Posterior vena cava (tissue), 2 donors: ENCODE measurements at places on chromosomes 1 and 21.

- no peak for DNase-seq
Observed at GRCh38 chr1:23278717-23279116, 61.4 kb upstream of the HTR1D start.

- no peak for DNase-seq
Observed at GRCh38 chr1:118254491-118255425, 69.7 kb upstream of the SPAG17 start.

- DNase-seq: no peak
Observed at GRCh38 chr1:32749771-32750170, 47.2 kb upstream of the SYNC start.

DNA sequence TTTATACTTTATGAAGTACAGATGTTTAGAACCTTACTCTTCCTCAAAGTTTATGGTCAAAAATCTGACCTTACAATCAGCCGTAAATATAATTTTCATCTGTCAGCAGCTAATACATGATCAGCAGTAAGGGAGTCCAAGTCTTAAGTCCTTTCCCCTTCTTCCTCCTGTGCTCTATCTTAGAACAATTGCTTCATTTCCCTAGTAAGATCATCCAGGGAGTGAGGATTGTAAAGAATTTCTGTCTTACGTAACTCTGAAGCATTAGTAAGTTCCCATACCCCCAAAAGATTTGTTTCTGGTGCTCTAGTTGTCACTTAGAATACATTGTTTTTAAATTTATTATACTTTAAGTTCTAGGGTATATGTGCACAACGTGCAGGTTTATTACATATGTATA lies 2.1 kb downstream of the SETDB1 start:
- no peak for DNase-seq
